ENCODE measurements at places on chromosomes 5 and 9.
A peak's percentile ranks its signal among the peaks of the same experiment; 100 is the strongest.

DNA sequence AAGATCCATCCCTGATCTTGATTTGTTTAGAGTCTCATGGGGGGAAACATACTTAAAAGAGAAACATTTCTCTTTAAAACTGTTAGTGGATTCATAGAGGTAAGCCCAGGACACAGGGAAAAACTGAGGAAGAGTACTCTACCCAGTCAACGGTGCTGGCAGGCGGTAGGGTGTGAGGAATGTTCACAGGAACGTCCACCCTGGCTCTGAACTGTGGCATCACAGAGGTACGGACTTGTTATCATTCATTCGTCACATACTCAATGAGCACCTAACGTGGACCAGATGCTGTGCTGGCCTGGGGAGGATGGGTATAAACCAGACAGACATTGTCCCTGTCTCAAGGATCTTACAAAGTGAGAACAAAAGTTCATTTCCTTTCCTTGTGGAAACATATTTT, 18.8 kb upstream of the PPARGC1B start:
- no peak for DNase-seq

- DNase-seq = no peak
These were observed 109.5 kb downstream of the PRKACG start for GRCh38 chr9:68904454-68904853.

- no peak for DNase-seq
These were observed 91.2 kb upstream of the ERBIN start for GRCh38 chr5:65835191-65835590.

DNA sequence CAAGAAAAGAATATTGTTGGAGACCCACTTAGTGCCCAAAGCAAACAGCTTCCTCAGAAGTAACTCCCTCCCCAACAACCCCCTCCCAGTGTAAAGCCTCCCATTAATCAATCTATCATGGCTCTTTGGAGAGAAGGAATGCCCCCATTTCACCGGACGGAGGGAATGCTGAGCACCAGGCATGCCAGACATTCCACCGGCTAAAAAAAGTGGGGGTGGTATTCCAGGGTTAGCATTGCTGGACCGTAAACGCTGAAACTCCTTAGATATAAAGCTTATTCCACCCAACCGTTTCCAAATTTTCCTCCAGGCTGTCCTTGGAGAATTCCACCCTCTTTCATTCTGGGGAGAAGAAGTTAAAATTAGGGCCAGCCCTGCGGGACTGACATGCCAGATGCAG, 363 bp upstream of the MAMDC2 start:
- DNase-seq = no peak

DNA sequence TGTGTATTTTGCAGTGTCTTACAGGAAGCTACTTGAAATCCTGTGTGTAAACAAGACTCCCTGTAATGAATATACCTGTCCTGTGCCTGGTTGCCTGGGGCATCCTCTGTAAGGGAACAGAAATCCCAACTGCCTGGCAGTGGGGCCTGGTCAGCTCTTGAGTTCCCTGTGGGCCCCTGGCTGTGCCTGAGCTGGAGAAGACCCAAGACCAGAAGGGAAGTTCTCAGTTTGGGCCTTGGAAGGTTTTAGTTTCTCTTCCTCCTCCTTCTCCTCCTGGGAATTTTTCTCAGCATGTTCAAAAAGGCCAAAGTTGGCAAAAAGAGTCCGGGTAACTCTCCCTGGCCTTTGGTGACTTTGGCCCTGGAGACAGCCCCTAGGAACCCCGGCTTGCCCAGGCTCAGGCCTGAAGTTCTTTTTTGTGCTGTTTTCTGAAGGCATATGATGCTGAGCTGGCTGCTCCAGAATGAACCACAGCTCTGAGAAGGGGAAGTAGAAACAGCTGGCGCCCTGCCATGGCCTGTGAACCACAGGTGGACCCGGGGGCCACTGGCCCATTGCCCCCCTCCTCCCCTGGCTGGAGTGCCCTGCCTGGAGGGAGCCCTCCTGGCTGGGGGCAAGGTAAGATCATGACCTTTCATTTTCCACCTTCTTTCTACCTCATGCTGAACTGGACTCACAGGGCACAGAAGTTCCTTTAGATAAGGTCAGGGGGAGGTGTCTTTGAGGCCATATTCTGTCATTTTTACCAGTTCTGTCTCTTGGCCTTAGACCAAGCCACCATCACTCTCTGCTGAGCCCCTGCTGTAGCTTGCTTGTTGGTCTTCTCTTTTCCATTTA, 5.8 kb downstream of the TMEM268 start:
- peak; percentile 66 for DNase-seq

DNA sequence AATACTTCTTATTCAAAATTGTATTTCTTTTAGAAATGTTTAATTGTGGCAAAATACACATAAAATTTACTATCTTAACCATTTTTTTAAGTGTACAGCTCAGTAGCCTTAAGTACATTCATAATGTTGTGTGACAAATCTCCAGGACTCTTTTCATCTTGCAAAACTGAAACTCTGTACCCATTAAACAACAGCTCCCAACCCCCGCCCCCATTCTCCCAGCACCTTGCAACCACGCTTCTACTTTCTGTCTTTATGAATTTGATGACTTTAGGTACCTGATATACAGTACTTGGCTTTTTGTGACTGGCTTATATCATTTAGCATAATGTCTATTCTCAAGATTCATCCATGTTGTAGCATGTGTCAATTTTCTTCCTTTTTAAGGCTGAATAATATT, 2.8 kb upstream of the IL5 start:
- no peak for DNase-seq

DNA sequence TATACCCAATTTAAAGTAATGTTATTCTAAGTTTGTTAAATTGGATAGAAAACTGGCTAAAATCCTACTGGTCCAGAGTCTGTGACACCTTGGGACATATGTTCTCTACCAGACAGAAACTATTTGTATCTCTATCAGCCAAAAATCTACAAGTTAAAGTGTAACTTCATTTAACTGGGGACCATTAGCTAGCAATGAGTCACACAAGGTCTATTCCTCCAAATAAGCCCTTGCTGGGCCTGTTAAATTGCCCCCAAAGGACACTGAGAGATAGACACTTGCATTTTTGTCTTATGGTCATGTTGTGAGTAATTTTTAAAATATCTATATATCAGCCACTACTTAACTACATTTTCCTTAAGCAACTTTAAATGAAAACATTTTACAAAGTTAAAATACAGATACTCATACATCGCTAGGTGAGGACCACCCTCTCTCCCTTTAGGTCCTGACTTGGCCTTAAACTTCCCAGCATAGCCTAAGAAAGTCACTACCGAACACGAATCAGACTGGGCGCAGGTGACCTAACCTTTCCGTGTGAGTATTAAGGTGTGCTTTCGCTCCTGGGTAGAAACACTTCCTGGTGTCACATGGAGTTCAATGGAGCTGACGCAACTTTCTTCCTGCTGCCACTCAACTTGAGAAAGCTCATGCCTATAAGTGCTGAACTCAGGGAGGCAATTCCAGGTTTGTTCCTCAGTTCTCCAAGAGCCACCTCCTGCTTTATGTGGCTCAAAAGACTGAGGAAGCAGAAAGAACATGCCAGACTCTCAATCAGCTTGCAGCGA, 249.1 kb downstream of the DIRAS2 start:
- DNase-seq = no peak

DNA sequence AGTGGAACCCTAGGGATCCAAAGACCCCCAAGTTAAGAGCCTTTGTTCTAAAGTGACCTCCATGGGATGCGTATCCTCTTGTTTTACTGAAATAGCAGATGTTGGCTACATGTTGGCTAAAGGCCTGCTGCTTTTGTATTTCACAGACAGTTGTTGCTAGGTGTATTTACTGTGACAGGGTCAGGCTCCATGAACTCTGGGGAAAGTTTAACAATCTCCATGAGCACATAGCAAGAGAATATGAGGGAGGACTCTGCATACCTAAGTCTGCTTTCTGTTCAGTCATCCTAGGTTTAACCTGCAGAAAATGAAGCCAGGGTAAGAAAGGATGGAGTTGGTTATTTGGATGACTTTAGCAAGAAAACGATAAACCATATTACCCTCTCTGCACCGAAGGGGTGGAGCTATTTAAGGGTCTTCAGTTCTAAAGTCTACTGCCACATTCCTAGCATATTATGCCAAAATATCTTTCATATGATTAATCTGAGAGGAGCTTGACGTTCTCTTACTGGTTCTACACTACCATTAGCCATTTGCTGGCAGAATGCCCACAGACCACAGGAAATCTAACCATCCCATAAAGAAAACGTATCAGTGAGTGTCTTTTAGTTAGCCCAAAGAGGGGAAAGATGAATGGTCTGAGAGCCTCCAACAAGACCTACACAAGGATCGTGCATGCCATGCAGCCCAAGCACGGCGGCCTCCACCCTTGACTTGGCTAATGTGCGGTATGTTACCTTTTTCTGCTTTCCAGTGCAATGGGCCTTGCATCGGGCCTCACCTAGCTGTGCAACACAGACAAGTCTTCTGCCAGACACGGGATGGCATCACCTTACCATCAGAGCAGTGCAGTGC, 127.8 kb downstream of the SAXO1 start:
- no peak for DNase-seq

DNA sequence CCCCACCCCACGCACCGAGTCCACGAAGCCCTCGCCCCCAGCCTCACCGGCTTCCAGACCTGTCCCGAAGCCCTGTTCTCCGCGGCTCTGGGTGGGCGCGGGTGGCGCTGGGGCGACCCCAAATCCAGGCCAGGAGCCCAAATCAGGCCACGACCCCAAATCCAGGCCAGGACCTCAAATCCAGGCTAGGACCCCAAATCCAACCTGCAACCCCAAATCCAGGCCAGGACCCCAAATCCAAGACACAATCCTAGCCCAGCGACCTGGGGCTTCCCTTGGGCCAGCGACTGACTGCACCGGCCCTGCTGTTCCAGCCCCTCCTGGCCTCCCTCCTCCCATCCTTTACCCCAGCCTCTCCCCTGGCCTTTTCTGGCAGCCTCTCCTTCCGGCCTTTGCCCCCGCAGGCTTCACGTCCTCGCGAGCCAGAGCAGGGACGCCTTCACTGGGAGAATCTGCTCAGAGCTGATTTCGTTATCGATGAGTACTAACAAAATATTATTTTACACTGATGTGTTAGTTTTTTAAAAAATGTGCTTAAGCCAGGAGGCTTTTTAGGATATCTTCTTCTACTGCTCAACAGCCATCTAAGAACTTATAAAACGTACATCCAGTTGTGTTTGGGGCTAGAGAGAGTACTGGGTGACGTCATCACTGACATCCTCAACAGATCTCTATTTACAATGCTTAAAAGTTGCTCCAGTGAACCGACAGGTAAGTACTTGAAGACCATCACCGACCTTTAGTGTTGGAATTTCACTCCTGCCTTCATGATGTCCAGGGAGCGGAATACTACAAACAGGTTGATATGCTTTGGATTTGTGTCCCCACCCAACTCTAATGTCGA, 34.7 kb downstream of the TRIP13 start:
- no peak for DNase-seq

- DNase-seq = no peak
These were observed 25.8 kb upstream of the CARNMT1 start for GRCh38 chr9:75053869-75054268.

DNA sequence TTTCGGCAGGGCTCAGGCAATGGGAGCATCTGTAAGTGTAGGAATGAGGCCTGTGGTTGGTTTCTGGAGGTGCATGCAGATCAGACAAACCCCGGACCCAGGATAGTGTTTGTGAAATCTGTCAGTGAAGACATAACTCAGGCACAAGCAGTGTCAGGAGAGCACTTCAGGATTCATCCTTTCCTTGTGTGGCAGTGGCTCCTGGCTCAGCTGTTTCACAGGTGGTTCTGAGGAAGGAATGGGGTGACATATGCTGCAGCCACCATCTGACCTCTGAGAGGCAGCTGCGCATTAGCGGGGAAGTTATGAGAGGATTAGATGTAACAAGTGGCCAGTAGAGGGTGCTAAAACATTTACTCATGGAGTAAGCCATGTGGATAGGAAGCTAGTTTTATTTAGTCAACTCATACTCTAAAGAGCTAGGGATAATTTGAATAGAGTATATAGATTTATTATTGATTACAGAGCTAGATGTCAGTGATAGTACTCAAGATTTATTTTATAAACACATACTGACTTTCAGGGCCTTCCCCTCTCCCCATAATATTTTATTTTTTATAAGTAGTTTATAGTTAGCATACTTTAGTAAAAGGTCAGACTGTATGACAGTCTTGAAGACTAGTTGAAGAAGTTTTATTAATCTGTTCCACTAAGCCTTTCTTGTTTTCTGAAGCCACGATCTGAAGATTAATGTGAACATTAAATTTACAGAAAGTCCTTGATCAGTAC, 28.4 kb downstream of the NNT start:
- DNase-seq = peak; percentile 26

- peak; percentile 74 for DNase-seq
These were observed 85.9 kb downstream of the SETX start for GRCh38 chr9:132268725-132269352.

DNA sequence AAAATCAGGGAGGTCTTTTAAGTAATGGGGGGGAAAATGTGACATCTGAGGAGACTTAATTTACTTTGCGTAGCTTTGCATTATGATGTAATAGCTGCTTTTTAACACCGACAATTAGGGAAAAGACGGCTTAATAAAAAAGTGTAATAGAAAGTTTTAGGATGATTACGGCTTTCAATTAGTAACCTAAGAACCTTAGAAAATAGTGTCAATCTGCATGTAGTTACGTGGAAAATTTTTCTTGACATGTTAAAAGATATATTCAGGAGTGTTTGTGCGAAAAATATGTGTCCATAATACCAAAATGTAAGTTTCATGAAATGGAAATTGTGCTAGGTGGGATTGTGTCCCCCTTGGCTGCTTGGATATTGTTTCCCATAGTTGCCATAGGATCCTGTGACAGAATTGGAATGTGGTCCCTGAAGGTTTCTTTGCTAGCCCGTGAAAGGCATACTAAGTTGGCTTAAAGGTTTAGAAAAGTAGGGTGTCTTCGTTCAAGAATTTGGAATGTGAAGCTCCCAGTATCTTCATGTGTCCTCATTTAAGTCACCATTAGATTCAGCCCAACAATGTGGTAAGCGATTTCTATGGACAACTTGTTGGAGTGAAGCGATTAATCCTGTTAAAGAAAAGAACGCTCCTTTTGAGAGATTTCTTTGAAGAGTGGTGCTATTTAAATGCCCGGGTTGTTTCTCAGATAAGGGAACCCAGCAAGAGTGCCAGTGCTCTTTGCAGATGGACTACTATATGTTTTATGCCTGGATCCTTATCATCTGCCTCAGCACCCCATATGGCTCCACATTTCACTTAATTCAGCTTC, 2.0 kb downstream of the RGMB start:
- DNase-seq = no peak

- no peak for DNase-seq
These were observed 20.7 kb upstream of the TRMT10B start for GRCh38 chr9:37732952-37733351.

- no peak for DNase-seq
These were observed 18.3 kb upstream of the CLPTM1L start for GRCh38 chr5:1363160-1363559.

Measured in left cardiac atrium (tissue), 4 donors.